Lower lobe of right lung (tissue), 2 donors: ENCODE measurements at places on chromosomes 1 and 21. TPM values are rescaled to one million over a fixed set of nuclear protein-coding genes. Genes with fewer than 3 reads are reported as not detected.

Gene PEAR1
- total RNA-seq, result 14.8 TPM

DNA sequence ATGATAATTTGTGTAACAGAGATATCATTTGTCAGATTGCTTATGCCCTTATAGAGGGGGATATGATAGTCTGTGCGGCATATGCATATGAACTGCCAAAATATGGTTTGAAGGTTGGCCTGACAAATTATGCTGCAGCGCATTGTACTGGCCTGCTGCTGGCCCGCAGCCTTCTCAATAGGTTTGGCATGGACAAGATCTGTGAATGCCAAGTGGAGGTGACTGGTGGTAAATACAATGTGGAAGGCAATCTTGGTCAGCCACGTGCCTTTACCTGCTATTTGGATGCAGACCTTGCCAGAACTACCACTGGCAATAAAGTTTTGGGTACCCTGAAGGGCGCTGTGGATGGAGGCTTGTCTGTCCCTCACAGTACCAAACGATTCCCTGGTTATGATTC, 82.4 kb downstream of the ZMYM4 start:
- H3K36me3 ChIP-seq, result no peaks in the 10 kb centered on the region
- peaks cover 11% of the 10 kb centered on the region for H3K4me1 ChIP-seq
- no peaks in the 10 kb centered on the region for H3K27me3 ChIP-seq
- DNase-seq, result no peak

Gene TMPRSS3
- total RNA-seq, result 3.8 TPM

DNA sequence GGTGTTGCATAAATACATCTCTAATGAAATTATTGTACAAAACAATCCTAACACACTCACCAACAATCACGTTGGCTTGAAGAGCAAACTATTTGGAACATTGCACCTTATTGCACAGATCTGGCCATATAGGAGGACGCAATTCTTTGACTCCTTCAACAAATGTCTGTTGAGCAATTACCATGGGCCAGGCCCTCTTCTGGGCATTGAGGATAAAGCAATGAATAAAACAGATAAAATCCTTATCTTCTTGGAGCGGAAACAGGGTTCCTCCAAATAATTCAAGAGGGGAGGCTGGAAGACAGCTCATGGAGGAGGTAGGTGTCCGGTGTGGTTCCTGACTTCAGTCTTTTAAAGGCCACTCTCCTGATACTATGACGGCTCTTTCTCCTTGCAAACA, 43.3 kb downstream of the PAX7 start:
- H3K4me3 ChIP-seq, result no peak overlapping the region
- no peaks in the 10 kb centered on the region for H3K4me1 ChIP-seq
- H3K27me3 ChIP-seq, result peaks cover 40% of the 10 kb centered on the region
- no peak for DNase-seq

Gene SFPQ
- total RNA-seq, result 182 TPM

Gene CXADR
- total RNA-seq, result 26.6 TPM

DNA sequence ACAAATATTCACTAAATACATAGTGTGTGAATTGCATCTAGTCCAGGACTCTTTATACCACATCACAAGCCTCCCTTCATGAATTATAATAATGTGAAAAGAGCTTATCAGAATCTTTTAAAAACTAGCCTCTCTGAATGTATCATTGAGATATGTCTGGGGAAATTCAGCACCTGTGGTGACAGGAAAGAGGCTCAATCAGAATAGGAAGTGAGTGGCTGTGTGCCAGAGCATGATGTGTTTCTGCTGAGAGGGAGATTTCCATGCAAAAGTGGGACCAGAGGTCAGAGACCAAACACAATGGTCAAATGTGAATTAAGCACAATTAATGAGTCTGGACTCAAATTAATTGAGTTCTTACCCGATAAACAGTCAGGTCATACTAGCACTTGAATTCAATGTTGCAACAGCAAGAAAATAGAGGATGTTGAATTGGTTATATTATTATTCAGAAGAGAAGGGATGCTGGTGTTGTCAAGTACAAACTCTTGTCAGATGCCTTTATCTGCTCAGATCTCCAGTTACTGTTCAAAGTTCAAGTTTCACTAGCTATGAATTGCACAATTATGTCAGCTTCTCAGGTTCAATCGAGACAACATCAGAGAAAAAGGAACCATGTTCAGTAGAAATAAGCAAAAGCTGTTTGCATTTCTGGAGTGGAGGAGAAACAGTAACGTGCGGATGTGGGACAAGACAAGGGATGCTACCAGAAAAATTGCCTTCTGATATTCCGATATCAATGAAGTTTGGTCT, 226.2 kb downstream of the ZNF326 start:
- no peaks in the 10 kb centered on the region for H3K4me1 ChIP-seq
- H3K36me3 ChIP-seq, result no peaks in the 10 kb centered on the region
- no peak for DNase-seq

GRCh38 chr1:202158810-202159533, 1.4 kb downstream of the PTPN7 start:
- peaks cover 33% of the 10 kb centered on the region for H3K4me1 ChIP-seq
- H3K36me3 ChIP-seq, result no peaks in the 10 kb centered on the region

- H3K27me3 ChIP-seq, result no peaks in the 10 kb centered on the region
- no peak for DNase-seq
- peaks cover 19% of the 10 kb centered on the region for H3K4me1 ChIP-seq
- H3K36me3 ChIP-seq, result no peaks in the 10 kb centered on the region
- H3K27ac ChIP-seq, result no peak overlapping the region
These were observed 27.6 kb downstream of the CD244 start for GRCh38 chr1:160834945-160835565.

DNA sequence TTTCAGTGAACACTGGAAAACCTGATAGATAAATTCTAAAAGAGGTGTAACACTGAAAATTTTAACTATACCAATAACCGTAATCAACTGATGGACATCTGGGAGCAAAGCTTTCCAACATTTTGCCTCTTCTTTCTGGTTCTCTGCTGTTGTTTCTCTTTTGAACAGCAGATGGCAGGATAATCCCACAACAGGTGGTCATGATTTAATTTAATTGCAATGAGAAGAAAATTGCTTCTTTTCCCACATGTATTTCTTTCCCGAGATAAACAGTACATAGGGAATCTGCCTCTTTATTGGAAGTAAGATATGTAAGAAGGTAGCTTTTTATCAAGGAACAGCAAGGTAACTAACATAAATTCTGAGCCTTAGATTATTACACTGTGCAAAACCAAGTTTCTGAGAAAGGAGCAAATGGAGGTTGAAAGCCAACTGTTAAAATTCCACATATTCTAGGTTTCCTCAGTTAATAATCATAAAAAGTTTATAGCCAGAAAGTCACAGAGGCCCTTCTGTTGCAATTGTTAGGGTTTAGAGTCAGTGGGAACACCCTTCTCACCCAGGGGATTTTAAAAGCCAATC, 72.9 kb downstream of the RPS6KA1 start:
- no peak overlapping the region for H3K27ac ChIP-seq
- peaks cover 18% of the 10 kb centered on the region for H3K4me1 ChIP-seq
- no peak overlapping the region for H3K4me3 ChIP-seq
- H3K27me3 ChIP-seq, result no peaks in the 10 kb centered on the region
- no peaks in the 10 kb centered on the region for H3K36me3 ChIP-seq

DNA sequence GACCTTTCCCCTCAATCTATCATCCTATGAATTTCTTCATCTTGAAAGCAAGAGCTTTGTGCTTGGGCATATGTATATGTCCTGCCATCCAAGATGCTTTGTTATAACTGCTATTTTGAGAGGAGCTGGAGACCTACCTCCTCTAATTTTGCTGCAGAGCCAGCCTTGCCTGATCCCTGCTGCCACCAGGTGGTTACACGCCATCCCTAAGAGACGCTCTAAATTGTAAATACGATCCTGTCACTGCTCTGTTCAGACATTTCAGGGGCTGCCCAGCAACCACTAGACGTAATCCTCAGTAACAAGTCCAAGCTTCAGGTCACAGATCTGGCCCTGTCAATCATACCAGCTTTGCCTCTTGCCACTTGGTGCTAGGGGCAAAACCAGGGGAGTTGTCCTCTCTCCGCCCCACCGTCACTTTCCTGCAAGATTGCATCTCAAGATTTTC, 32.9 kb downstream of the GPA33 start:
- H3K36me3 ChIP-seq, result no peaks in the 10 kb centered on the region
- H3K4me1 ChIP-seq, result peaks cover 6% of the 10 kb centered on the region
- no peak for DNase-seq
- H3K4me3 ChIP-seq, result no peak overlapping the region
- no peaks in the 10 kb centered on the region for H3K27me3 ChIP-seq

Gene OR6N1
- total RNA-seq, result 2.3 TPM

Gene DCDC2B
- 3.2 TPM for total RNA-seq

DNA sequence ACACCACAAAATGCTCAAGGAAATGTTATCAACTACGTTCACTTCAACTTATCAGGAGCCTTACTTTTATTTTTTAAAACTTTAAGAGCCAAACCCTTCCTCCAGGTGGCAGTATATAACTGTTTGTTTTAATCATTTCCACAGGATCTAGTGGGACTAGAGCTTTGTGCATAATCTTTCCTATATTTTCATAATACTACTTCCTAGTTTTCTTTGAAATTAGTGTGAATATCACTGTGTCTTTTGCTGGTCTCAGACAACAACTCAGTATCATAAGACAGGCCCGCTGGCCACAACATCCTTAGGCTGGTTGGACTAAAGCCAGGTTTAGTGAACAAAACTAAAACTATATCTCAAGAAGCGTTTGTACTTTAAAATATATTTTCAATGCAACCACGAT, 145.5 kb downstream of the TIAM1 start:
- H3K4me3 ChIP-seq, result no peak overlapping the region
- peaks cover 21% of the 10 kb centered on the region for H3K4me1 ChIP-seq
- no peaks in the 10 kb centered on the region for H3K36me3 ChIP-seq
- H3K27me3 ChIP-seq, result no peaks in the 10 kb centered on the region
- no peak for DNase-seq

DNA sequence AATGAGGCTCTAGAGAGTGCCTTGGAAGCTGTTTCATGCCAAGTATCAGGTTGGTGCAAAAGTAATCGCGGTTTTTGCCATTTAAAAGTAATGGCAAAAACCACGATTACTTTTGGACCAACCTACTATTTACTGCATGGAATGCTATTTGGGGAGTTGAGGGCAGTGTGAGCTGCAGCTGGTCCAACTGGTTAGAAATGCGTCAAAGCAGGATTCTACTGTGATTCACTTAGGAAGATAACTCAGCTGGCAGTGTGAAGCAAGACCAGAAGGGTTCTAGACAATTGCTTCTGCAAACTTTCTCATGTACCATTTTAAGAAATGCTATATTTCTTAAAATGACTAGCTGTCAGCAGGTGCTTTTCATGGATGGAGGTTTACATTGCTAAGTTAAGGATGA, 21.2 kb upstream of the PLA2G2C start:
- no peak for DNase-seq
- peaks cover 4% of the 10 kb centered on the region for H3K27me3 ChIP-seq
- H3K36me3 ChIP-seq, result no peaks in the 10 kb centered on the region
- H3K4me3 ChIP-seq, result no peak overlapping the region

GRCh38 chr1:53395671-53396215, 63.5 kb upstream of the DMRTB1 start:
- no peak overlapping the region for H3K4me3 ChIP-seq
- peaks cover 3% of the 10 kb centered on the region for H3K27me3 ChIP-seq
- H3K27ac ChIP-seq, result no peak overlapping the region
- no peaks in the 10 kb centered on the region for H3K4me1 ChIP-seq
- DNase-seq, result no peak
- H3K36me3 ChIP-seq, result no peaks in the 10 kb centered on the region

Gene KLHDC9
- 7.2 TPM for total RNA-seq

DNA sequence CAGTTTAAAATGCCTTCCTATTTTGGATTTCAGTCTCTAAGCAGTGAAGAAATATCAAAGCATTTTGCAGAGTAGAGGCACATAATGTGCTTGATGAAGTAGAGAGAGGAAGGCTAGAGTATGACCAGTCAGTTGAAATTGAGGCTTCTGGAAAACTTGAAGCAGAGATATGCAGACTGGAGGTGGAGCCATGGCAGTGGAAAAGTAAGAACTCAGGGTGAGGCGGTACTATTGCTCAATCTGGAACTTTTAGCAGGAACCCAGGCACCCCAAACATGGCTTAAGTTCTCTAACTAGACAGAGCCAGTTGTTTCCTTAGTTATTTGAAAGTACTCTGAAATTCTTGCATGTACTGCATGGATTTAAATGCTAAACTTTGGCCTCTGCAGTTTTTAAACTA, 288.6 kb downstream of the HHAT start:
- H3K4me1 ChIP-seq, result no peaks in the 10 kb centered on the region
- DNase-seq, result no peak
- no peak overlapping the region for H3K4me3 ChIP-seq
- H3K27ac ChIP-seq, result no peak overlapping the region

Gene DNAJC6
- 10.5 TPM for total RNA-seq

GRCh38 chr1:56758135-56758534, 61.1 kb downstream of the FYB2 start:
- no peaks in the 10 kb centered on the region for H3K27me3 ChIP-seq
- no peak for DNase-seq
- H3K27ac ChIP-seq, result no peak overlapping the region
- H3K4me1 ChIP-seq, result no peaks in the 10 kb centered on the region
- H3K36me3 ChIP-seq, result no peaks in the 10 kb centered on the region

Gene TMEM52
- total RNA-seq, result 1.4 TPM

Gene GPATCH2
- total RNA-seq, result 12.4 TPM

Gene ATP8B2
- total RNA-seq, result 26.0 TPM

GRCh38 chr1:247317702-247318101, 14.0 kb downstream of the ZNF496 start:
- H3K36me3 ChIP-seq, result peaks cover 78% of the 10 kb centered on the region
- no peak overlapping the region for H3K27ac ChIP-seq
- no peak for DNase-seq
- H3K27me3 ChIP-seq, result no peaks in the 10 kb centered on the region
- H3K4me3 ChIP-seq, result no peak overlapping the region

DNA sequence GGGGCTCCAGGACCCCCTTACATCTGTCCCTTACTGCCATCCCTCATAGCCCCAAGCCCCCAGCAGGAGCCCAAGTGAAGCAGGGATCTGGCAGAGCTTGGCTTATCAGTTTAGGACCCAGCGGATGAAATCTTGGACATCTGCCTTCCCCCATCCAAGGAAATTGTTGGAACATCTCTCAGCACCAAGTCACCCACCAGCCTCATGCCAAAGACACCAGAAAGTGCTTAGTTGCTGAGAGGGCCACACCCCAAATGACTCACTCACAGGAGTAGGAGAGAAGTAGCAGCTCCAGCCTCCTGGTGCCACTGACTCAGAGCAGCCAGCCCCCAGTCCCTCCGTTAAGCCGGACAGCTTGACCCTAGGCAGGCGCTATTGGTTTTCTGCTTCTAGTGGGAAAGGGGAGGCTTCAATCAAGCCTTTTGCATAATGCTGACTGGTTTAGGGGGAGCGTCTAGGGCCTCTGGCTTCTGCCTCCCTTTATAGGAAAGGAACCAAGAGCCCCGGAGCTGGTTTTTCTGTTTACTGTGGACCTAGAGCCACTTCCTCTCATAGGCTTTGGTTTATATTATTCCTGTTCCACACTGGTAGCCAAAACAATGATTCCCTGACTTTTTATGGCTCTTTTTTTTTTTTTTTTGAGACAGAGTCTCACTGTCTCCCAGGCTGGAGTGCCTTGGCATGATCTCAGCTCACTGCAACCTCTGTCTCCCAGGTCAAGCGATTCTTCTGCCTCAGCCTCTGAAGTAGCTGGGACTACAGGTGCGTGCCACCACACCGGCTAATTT, 114.2 kb upstream of the IPO9 start:
- no peaks in the 10 kb centered on the region for H3K27me3 ChIP-seq
- H3K4me3 ChIP-seq, result peak overlapping the region; percentile 10
- H3K4me1 ChIP-seq, result peaks cover 80% of the 10 kb centered on the region
- H3K36me3 ChIP-seq, result peaks cover 9% of the 10 kb centered on the region
- H3K27ac ChIP-seq, result peak overlapping the region; percentile 91

Gene PTTG1IP
- total RNA-seq, result 209 TPM

GRCh38 chr1:219020386-219020785, 153.3 kb upstream of the LYPLAL1 start:
- H3K27me3 ChIP-seq, result no peaks in the 10 kb centered on the region
- H3K4me3 ChIP-seq, result no peak overlapping the region
- no peaks in the 10 kb centered on the region for H3K36me3 ChIP-seq
- H3K4me1 ChIP-seq, result no peaks in the 10 kb centered on the region
- no peak for DNase-seq
- no peak overlapping the region for H3K27ac ChIP-seq
